AG09309 (cell line): ENCODE measurements at places on chromosomes 6 and 20.

- DNase-seq: no peak
These were observed 501.0 kb upstream of the MAP3K7 start for GRCh38 chr6:91087908-91088307.

- DNase-seq: no peak
These were observed 146.6 kb upstream of the SLC22A16 start for GRCh38 chr6:110622912-110623578.

DNA sequence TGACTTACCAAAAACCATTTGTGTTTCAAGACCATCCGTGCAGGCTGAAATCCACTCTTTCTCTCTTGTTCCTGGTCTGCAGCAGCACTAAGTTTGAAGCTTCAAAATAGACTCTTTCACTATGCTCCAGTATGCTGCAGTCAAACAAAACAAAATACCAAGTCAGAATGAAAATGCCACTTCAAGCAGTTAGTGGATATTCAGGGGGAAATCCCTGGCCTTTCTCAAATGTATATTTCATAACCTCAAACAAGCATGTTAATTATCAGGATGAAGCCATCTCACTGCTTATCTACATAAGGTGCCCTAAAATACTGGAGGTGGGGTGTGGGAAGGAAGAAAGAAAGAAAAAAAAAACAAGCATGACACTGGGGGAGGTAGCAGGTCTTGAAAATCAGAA, 103.5 kb downstream of the ATXN1 start:
- no peak for DNase-seq

GRCh38 chr20:36399147-36399968, 93.2 kb downstream of the DLGAP4 start:
- DNase-seq: no peak

DNA sequence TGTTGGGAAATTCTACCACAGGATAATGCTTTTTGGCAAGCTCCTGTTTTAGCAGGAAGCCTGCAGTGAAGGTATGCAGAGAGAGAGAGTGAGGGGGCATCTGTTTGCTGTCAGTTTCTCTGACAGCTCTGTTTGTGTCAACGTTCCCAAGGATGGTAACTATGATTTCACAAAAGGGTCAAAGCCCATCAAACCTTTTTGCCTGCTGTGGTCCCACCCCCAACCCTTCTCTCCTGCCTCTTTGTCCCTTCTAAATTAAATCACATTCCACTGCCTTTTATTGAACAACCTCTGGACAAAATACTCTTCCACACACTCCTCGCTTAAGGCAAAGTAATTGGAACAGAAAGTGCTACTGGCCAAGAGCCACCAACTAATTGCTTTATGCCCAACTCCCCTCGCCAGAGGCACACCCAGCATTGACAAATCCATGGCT, 128.3 kb downstream of the TSHZ2 start:
- DNase-seq: no peak

GRCh38 chr6:138334000-138334399, 43.7 kb upstream of the SMIM28 start:
- DNase-seq: no peak

DNA sequence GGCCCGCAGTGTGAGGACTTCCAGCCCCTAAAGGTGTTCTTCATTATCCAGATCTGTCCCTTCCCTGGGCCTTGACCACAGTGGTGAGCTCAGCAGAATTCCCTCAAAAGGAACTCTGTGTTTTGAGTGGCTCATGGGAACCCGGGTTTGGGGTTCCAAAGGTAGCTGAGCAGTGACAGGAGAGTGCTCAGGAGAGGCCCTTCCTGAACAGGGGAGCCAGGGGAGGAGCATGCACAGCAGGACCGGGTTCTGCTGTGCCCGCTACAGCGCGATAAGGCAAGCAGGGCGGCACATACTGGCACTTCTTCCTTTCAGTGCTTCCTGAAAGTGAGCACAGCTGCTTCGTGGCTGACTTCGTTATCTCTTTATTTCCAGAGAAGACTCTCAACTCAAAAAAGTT, 88.3 kb downstream of the SSR1 start:
- DNase-seq: no peak
